ACHN (cell line): ENCODE measurements at places on chromosomes 7 and 10.

DNA sequence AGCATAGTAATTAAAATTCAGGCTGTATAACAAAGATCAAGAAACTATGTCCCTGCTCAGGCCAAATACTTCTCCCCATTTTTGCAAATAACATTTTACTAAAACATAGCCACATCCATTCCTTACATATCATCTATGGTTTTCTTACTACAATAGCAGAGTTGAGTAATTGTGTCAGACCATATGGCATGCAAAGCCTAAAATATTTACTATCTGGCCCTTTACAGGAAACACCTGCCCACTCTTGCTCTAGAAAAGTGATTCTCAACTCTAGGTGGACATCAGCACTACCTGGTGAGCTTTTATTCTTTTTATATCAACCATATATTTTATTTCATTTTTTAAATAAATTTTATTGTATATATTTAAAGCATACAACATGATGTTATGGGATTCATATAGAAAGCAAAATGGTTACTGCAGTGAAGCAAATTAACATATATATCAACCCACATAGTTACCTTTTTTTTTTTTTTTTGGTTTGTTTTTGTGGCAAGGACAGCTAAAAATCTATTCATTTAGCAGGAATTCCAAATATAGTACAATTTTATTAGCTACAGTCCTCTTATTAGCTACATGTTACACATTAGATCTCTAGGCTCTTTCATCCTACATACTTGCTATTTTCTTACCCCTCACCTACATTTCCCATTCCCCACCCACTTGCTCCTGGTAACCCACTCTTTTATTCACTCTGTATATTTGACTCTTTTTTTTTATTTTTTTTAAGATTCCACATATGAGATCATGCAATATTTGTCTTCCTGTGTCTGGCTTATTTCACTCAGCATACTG, 19.6 kb downstream of the ABI1 start:
- no peak for DNase-seq

GRCh38 chr10:46236941-46237681, 49.7 kb upstream of the ANTXRL start:
- DNase-seq, result no peak

- DNase-seq, result no peak
Observed at GRCh38 chr7:72078301-72078700, 333.8 kb downstream of the CALN1 start.

DNA sequence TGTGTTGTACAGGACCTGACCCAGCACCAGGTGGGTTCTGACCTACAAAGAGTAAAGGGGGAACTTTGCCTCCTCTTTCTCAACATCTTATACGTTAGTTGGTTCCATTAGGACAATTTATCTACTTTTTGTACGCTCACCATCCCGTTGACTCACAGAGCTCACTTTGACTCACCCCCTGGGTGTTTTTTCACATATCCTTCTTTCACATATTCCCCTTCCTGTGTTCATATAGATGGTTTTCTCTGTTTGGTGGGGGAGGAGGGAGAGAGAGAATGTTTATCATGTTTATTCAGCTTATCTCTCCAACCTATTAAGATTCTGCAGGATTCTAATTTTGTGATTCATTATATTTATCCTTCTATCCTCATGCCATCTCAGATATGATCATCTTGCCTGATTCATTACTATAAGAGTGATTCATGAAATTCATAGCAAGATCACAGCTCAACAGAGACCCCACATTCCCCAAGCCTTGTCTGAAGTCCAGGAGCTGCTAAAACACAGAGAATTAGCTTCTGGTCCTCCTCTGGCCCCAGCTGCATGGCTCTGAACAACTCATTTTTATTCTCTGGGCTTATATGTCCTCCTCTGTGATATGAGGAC, 37.2 kb downstream of the PRSS2 start:
- DNase-seq, result no peak

DNA sequence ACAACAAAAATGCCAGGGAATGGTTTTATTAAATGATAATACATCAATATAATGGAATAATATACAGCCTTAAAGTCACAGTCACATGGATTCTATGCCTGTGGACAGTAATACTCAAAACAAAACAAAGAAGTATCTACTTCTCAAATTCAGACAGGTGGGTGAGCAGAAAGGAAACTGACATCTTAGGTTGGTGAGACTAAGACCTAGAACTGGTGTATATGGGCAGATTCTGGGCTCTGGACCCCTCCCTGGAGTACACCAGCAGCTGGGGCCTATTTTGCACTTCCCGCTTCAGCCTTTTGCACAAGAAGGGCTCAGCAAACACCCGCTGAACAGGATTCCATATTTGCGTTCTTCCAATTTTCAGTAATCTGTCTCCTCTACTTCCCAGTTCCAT, 5.4 kb upstream of the FIS1 start:
- no peak for DNase-seq

DNA sequence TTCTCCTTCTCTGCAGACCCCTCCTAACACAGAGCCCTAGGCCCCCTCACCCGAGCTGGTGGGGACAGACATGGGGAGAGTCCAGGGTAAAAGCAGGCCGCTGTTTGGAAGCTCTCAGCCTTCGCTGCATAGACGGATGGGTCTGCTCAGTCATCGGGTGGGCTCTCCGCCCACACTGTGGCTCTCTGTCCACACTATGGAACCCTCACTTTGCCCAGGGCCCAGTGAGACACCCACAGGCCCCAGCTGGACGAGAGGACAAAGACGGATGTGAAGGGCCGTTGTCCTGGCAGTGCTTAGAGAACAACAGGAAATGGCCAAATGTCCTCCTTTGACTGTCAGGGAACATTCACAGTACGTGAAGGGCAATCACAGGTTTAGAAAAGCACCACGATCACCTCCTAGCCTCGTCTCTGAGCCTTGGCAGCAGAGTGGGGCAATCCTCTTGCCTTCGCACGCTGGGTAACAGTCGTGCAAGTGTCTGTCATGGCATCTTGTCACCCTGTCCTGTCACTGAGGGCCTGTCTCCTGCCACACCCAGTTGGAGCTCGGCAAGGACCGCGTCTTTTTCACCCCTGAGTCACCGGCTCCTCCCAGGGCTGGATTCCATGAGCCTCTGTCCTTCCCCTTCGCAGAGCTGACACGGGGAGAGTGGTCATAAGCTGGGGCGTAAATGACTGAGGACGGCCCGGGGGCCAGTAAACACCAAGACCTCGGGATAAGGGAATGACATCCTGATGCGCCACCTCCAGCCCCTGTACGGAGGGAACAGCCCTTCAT, 80.6 kb downstream of the PRKAG2 start:
- no peak for DNase-seq

- peak; percentile 85 for DNase-seq
Observed at GRCh38 chr7:105782391-105783042, 93.9 kb downstream of the ATXN7L1 start.

GRCh38 chr10:60781661-60782060, 3.4 kb downstream of the CDK1 start:
- no peak for DNase-seq

GRCh38 chr10:97053276-97053675, 132.5 kb downstream of the SLIT1 start:
- no peak for DNase-seq

DNA sequence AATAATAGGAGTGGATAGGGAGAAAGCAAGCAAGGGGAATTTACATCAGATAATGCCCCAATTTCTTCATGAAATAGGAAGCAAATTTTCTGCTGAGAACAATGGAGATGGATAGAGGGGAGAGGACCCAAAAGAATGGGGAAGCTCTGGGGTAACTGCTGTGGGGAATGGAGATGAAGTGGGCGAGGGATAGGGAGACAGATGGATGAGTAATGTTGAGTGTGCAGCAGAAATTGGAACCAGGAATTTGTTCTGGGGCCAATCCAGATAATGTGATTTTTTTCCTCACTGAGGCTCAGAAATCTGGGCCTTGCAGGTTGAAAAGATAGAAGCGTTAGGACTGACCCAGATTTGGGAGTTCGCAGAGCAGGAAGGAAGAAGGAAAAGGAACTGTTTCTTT, 24.5 kb upstream of the MRC1 start:
- DNase-seq, result no peak

DNA sequence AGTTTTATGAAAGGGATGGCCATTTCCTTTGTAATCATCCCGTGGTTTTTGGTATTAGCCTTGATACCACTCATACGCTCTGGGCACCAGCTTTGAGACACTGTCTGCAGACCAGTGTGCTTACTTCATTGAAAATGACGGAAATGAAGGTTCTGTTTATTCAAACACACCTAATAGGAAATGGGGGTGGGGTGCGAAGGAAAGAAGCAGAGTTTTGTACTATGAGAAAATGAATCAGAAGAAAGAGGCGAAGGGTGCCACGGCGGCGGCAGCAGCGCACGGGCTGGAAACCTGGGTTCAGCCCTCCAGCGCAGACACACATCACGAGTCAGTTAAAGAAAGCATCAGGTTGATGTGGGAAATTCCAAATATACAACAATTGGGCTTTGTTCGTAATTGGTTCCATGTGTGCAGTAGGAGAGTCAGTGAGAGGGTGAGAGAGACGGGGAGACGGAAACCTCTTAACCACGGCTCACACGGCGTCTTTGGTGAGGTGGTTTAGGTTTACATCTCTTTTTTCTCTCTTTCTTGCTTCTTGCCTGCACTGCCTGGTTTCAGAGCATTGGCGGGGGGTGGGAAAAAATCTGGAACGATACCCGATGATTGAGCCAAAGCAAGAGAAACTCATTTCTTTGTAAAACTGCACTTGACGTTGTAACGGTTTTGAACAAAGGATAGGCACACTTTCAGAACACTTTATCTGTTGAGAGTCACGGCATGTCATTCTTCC, 321.2 kb downstream of the FRMD4A start:
- peak; percentile 34 for DNase-seq

DNA sequence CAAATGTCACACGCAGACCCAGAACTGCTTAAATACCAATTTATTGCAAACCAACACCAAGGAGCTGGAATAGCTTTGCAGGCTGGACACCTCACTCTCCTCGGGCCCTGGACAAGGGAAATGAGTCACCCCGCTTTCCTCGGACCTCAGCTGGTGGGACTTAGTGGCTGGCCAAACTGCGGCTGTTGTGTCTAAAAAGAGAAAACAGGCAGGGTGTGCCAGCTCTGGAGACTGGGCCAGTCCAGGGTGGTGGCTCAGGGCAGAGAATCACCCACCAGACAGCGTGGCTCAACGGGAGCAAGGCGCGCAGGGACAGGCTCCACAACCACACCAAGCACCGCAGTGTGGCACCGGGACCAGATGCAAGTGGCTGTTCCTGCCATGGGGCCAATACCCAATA, 58.2 kb upstream of the CAMK2B start:
- peak; percentile 71 for DNase-seq

DNA sequence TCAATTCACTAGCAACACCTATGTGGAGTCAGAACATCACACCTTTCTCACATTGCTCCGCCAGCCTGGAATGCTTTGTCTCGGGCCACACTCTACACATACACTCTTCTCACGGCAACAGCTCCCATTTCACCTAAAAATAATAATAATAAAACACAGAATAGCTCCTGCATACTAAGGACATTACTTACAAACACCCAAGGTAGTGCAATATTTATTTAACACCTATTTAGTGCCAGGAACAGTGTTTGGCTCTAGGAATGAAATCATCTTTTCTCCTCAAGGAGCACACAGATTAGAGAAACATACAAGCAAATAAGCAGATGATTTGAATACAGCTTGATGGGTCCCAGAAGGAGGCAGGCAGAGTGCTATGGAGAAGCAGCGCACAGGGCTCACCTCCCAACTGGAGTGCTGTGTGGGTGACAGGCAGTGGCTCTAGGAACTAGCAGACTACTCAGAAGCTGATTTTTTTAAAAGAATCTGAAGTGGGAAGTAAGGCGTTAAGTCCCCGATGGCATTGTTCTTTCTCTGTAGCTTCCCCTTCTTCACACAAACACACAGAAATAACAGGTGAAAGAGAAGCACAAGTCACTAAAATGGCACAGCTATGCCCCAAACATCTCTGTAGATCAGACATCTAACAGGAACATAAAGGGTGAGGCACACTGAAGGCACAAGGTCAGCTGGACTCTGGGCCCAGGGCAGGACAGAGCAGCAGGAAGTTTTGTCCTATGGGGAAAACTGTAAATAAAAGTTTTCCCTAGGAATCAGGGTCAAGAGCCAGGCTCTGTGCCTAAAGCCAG, 16.7 kb downstream of the USP6NL start:
- no peak for DNase-seq
